Stimulated activated CD4-positive, alpha-beta T cell treated with anti-CD3 and anti-CD28 coated beads, Interleukin-15, amount 100 ng/mL, for 1 hour (primary cell): ENCODE measurements at places on chromosomes 6 and 20.

DNA sequence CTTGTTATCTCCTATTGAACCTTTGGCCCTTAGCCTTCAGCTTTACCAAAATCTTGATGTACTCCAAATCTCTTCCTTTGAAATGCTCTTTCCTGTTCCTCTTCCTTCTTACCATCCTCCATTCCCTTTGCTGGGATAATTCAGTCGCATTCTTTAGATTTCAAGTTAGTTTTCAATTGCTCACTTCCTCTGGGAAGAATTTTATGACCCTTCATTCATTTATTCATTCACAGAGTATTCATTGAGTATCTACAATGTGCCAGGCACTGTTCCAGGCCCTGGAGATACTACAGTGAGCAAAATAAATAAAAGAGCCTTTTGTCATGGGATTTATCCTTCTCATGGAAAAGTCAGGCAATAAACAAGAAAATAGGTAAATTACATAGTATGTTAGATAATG, 548.2 kb upstream of the FLRT3 start:
- DNase-seq: no peak

GRCh38 chr20:39282619-39283092, 320.5 kb downstream of the DHX35 start:
- no peak for DNase-seq

GRCh38 chr6:108888745-108889144, 40.5 kb downstream of the ARMC2 start:
- DNase-seq: no peak

GRCh38 chr6:21533678-21534077, 59.9 kb upstream of the SOX4 start:
- no peak for DNase-seq

- DNase-seq: no peak
Measured at GRCh38 chr20:22490287-22491193, 93.8 kb downstream of the FOXA2 start.

DNA sequence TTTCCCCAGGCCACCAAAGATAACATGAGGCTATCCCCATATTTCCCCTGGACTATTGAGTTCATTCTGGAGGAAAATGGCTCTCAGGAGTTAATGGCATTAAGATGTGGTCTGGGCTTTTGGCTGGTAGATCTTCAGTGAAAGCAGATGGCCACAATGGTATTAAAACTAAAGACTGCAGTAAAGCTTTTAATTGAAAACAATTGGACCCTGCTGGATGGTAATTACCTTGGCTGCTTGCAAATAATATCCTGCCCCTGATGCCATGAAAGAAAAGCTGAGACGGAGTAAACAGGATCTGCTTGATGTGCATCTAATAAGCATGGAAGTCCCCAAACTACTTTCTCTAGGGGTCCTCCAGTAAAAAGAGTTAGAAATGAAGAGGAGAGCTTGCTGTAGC, 255.8 kb downstream of the QKI start:
- DNase-seq: no peak

DNA sequence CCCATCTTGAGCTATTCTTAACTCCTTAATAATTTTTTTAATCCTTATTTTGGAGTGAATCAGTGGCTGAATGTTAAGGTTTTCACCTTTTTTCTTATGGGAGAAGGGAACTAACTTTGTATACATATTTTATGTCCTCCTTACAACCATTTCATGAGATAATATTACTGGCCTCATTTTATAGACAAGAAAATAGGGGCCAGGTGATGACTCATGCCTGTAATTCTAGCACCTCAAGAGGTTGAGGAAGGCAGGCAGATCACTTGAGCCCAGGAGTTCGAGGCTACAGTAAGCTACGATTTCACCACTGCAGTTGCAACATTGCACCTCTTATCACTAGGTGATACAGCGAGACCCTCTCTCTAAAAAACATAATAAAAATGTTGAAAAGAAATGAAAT, 128.7 kb downstream of the TMEM242 start:
- no peak for DNase-seq

GRCh38 chr6:133298801-133299200, 57.6 kb downstream of the EYA4 start:
- DNase-seq: no peak

DNA sequence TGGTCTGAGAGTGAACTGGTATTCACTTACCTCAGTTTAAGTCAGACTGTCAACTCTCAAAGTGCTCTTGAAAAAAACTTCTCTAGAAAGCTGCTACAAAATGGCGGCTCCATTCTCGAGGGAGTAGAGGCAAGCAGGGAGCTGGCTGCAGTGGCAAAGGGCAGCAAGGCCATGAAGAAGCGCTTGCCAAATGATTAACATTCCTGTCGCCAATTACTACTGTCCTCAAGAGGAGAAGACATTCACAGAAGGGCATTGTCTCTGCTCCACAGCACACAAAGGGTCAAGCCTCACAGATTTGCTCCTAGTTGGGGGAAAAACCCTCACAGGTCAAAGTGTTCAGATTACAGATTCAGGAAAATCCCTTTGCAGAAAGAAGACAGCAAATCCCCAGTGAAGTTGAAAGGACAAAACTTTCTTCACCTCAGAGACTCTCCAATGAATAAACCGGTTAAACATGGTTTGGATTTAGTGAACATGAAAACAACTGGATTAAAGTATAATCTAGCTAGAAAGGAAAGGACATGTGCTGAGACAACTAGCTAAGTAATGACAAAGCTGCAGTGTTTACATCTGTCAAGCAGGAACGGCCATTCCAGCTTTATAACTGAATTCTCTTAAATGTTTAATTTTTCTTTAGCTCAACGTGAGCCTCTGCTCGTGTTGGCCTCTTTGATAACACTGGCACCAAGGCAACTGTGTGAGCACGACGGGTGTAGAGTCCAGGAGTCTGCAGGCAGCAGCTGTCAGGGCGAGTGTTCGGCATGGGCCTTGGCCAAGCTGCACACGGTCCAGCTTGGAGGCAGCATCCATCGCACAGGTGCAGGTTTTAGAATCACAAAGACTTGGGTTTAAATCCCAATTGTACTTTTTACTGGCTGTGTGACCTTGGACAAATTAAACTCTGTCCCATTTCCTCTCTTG, 37.6 kb downstream of the NR2E1 start:
- DNase-seq: no peak

DNA sequence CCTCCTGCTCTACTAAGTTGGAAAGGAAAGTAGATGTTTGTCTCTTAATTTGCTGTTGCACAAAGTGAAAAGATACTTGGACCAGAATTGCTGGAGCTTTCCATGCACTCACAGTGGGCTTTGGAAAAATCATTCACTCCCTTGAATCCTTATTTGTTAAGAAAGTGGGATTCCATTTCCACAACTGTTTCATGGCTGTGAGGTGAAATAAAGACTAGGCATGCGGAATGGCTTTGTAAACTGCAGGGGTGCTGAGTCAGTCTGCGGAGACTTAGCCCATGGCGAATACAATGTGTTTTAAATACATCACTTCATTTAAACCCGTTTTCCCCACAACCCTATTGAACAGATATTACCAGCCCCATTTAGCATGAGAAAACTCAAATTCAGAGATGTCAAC, 36.8 kb upstream of the CLDN20 start:
- no peak for DNase-seq

- no peak for DNase-seq
Measured at GRCh38 chr6:134896910-134897309, 53.0 kb downstream of the ALDH8A1 start.

DNA sequence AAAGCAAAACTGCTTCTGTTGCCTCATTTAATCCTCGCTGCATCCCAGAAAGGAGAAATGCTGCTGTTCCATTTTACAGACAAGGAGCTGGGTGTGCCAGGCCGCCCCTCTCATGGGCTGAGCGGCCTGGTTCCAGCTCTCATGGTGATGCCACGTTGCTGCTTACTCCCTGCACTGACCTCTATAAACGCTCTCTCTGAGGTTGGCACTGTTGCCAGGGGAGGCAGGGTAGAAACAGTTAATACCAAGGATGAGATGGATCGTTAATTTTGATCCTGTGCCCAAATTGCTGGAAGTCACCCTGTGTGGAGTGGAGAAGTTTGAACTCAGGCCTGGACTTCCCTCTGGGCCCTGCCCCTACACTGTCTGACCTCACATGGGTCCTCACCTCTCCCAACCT, 25.6 kb downstream of the SIRPA start:
- DNase-seq: no peak

DNA sequence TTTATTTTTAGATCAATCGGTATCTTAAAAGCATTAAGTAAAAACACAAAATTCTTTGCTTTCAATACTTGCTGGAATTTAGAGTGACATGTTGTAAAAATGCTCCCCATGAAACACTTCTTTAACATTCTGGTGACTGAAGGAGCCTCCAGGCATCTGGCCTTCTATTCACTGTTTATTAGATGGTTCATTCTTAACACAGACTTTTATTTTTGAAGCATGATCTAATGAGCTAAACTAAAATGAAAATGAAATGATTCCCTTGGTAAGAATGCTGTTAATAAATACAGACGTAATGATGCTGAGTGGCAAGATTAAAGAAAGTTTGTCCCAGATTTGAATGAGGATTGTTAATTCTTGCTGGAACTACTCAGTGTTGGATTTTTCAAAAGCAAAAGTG, 698.4 kb downstream of the TENT5A start:
- DNase-seq: no peak

DNA sequence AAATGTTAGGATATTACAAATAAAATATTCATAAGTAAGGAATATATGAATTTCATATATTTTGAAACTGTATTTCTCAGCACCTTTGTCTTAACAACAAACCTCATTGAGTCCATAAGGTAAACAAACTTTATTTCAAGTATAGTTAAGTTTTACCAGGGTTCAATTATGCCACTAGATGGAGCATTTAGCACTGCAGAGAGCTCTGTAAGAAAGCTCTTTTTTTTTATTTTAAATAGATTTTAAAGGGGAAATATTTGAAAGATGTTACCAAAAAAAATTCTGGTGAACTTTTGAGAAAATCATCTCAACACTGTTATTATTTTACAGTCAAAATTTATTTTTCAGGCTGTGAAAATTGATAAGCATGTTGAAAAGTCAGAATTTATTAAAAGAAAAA, 955.2 kb upstream of the EYS start:
- no peak for DNase-seq

DNA sequence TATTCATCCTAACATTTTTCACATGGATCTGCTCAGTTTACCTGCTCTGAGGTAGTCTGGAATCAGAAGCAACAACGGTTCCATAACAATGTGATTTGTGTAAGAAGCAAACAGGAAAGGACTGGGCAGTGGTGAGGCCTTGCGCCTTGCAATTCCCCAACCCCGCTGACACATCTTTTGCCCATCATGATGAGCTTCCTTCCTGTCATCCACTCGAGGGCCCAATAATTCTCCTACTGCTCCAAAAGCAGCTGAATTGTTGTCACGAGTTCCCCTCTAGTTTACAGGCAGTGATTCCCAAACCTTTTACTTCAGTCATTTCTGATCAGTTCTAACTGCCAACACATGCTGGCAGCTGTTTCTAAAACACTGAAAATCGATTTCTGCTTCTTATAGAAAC, 22.9 kb downstream of the STX7 start:
- no peak for DNase-seq

- no peak for DNase-seq
Measured at GRCh38 chr6:74343804-74344203, 647.8 kb downstream of the CD109 start.

GRCh38 chr20:39910536-39910935, 778.5 kb downstream of the MAFB start:
- no peak for DNase-seq

GRCh38 chr6:49151957-49152356, 311.1 kb downstream of the MMUT start:
- no peak for DNase-seq

DNA sequence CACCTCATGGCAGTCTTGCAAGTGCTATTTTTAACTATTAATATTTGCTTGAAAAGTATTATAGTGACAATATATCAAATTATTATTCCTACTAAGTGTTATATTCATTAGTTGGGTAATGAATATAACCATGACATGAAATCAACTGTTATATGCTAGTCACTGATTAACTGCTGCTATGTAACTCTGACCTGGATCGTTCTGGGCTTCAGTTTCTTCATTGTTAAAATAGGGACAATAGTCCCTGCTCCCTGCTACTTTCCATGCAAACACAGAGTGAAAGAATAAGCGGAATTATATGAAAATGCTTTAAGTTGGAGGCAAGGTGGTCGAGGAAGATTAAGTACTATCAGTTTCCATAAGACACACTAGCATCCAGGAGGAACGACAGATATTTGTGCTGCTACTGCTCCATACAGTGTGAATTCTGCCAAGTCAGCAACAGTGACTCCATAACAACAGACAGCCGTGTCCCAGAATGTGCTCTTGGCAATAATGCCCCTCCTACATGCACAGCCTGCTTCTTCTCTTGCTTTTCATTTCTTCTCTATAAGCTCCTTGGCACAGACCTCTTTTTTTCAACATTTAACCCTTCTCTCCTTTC, 107.2 kb downstream of the CHD6 start:
- DNase-seq: no peak

GRCh38 chr6:12748411-12748810, 31.8 kb downstream of the PHACTR1 start:
- DNase-seq: no peak

DNA sequence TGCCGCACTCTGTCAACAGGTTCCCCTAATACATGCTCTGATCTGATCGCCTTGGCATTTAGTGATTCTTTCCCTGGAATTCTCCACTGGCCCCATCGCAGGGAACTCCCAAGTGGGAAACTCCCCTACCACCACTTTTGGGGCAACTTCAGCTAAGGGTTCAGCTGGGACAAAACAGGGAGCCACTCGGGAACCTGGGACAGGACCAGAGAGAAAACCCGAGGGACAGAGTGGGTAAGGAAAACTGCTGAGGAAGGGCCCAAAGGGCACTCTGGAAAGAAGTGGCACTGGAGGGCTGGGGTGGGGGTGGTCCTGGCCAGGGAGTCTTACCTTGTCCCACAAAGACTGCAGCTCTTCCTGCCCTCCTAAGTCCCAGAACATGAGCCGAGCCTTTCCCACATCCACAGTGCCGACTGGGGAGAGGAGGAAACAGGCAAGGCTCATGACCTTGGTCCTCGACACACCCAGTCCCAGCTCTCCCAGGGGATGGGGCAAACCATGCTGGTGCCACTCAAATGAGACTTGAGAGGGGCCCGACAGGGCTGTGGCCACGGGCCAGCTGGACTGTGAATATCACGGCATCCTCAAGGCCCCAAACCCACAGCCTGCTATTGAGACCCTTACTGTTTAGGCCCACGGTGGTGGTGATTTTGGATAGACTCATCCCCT, 1.6 kb downstream of the ARFRP1 start:
- no peak for DNase-seq

DNA sequence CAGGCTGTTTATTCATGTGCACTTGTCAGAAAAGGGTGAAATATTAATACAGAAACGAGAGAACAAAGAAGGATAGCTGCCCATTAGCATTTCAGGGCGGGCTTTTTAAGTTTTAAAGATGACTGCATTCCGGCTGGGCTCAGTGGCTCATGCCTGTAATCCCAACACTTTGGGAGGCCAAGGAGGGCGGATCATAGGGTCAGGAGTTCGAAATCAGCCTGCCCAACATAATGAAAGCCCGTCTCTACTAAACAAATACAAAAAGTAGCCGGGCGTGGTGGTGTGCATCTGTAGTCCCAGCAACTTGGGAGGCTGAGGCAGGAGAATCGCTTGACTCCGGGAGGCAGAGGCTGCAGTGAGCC, 130.5 kb downstream of the HFE start:
- DNase-seq: no peak

- DNase-seq: no peak
Measured at GRCh38 chr6:25010176-25010575, 74.4 kb upstream of the RIPOR2 start.
